Stimulated activated naive CD4-positive, alpha-beta T cell treated with Interleukin-2 at 50 U/mL for 16 hours (primary cell): ENCODE measurements at places on chromosomes 2 and 18.

DNA sequence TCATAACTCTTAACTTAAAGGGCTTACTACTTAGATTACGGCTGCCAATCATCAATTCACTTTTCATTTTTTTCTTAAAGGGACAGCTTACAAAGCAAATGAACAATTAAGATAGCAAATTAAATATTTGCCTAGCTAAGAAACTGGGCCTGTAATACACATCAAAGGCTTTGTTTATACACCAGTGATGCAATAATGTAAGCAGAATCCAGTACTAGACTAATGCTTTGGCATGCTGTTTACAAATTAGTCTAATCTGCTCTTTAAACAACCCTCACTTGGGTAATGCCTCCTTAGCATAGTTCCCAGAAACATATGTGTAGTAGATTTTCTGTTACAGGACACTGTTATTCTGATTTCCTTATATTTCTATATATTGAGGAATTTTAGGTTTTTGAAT is 105.8 kb downstream of the ARHGAP28 start:
- no peak for DNase-seq

DNA sequence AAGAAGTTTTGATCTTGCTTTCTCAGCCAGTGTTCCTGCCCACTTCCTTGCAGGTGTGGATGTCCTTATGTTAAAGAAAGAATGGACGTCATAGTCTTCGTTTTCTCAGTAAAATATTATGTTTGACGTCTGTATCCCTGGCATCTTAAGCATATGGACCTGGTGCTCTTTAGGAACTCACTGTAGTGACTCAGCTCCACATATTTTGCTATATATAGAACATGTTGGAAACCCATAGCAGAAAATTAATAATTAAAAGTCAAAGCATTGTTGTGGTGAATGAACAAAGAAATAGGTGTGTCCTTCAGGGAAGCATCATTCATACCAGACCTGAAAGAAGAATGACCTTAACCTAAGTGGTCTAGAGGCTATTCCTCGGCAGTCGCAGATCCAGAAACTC is 196.1 kb downstream of the MCFD2 start:
- DNase-seq, result no peak

- DNase-seq, result no peak
These were observed 37.2 kb upstream of the SNED1 start for GRCh38 chr2:240960971-240961876.

DNA sequence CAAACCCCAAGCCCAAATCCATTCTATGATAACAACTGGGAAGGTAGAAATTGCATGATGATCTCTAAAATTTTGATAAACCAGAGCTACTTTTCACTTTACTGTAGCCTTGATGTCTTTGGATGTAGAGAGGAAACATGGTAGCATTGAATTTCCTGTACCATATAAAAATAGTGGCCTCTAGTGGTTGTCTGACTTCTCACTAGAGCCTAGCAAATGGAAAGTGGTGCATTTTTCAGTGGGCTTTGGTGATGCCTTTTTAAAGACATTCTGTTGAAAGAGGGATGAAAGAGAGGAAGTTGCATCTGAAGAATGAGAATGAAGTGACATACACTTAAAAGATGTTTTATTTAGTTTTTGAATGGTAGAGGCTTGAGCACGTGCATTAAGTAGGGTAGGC is 662.2 kb downstream of the XIRP2 start:
- no peak for DNase-seq

- no peak for DNase-seq
These were observed 421.1 kb upstream of the RAB12 start for GRCh38 chr18:8188184-8188583.

- DNase-seq, result no peak
These were observed 31.6 kb downstream of the AOX1 start for GRCh38 chr2:200617156-200618053.

- no peak for DNase-seq
These were observed 727 bp downstream of the ZFAND2B start for GRCh38 chr2:219207134-219207883.

DNA sequence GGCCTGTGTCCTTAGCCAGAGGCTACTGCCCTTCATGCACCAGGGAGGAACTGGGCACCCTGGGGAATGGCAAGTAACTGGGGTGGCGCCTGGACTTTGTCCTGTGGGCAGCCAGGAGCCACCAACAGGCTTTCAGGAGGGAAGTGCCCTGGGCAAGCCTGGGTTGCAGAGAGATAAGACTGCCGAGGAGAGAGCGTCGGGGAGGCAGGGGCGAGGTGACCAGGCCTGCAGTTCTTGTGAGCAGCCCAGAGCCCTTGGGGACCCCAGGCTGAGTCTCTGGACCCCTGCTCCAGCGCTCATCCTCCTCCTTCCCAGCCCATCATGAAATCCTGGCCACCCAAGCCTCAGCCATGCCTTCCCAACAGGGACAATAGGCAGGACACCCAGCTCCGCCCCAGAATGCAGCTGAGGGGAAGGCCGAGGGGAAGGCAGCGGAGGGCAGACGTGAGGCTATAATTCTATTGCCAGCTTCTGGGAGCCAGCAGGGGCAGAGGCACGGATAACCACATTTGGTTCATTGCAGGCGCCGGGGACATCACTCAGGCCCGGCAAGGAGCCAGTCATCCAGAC is 25.1 kb downstream of the ADRA2B start:
- no peak for DNase-seq

GRCh38 chr18:13563390-13563805 is 163.0 kb downstream of the FAM210A start:
- DNase-seq, result no peak

GRCh38 chr2:120443946-120444345 is 98.0 kb downstream of the INHBB start:
- no peak for DNase-seq

GRCh38 chr18:38397094-38397493 is 831.5 kb upstream of the CELF4 start:
- no peak for DNase-seq

DNA sequence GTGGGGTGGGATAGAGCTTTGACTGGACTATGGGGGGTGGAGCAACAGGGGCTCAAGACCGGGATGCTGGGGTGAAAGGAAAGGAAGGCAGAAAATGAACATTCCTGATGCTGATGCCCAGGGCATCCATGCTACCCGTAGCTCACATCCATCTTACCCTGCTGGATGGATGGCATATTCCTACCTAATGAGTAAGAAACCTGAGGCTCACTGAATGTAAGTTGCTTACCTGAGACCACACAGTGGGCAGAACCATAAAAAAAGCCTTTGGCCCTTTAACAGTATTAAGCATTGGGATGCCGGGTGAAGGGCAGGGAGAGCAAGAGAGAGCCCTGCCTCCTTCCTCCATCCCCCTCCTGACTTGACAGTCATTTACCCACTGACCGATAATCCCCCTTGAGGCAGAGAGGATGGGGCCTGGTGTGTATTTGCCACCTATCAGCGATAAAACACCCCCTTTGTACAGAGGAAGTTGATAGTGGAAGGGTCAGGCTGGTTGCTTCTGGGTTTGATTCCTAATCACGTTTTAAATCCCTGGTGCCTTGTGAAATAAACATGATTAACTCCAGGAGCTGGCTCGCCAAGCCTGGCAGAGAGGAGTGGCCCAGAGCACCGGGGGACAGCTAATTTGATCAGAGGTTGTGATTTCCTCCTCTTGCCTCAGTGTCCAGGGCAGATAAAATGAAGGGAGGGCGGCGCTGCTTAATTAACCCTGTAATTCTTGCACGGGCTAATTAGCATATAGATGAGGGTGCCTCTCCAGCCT is 105.9 kb upstream of the HS6ST1 start:
- no peak for DNase-seq
